Left lung (tissue), 14 donors: ENCODE measurements at places on chromosomes 16 and 17. TPM values are rescaled to one million over a fixed set of nuclear protein-coding genes. Genes with fewer than 3 reads are reported as not detected.

DNA sequence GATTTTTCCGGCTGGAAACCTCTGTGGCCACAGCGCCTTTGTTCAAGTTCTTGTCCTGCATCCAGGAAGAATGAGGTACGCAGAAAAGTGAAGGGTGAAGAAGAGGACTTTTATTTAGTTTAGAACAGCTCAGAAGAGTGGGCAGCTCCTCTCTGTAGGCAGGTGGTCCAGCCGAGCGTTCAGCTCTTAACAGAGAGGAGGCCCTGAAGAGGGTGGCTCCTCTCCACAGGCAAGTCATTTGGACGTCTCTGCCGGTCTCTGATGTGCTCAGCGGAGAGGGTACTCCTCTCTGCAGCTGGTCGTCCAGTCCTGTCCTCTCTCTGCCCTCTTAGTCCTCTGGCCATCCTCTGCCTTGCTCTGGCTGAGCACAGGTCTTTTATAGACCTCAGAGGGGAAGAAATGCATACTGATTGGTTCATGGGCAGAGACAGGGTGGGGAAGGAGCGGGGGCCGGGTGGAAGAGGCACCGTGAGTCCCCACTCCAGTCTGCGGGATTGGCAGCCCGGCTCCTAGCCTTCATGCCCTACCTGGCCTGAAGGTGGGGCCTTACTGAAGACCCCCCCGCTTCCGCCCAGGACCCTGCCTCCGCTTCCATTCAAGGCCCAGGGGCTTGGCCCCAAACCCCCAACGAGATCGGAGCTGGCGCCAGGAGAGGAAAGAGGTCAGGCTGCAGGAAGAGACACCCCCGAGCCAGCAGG is 70.0 kb upstream of the NKD1 start:
- H3K36me3 ChIP-seq = no peaks in the 10 kb centered on the region
- H3K27me3 ChIP-seq = peaks cover 30% of the 10 kb centered on the region
- DNase-seq = no peak
- H3K4me3 ChIP-seq = no peak overlapping the region
- H3K27ac ChIP-seq = no peak overlapping the region

DNA sequence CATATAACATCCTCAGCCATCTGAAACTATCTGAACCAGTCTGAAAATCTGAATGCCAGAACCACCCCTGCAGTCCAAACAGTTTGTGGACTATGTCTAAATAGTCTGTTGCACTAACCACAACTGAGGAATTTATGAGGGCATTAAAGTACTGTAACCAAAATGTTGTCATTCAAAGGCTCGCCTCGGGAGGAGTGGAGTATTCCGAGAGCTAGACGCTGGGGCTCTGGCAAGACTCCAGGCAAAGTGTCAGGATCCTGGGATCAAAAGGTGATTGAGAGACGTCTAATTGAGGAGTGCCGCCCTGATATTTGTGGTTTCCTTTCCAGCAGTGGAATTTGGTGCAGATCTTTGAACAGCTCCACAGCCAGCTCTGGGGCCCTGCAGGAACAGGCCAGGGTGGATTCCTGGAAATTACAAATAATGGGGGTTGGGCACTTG is 142.9 kb upstream of the MYOCD start:
- H3K36me3 ChIP-seq = no peaks in the 10 kb centered on the region
- no peak overlapping the region for H3K4me3 ChIP-seq
- no peaks in the 10 kb centered on the region for H3K4me1 ChIP-seq
- no peaks in the 10 kb centered on the region for H3K27me3 ChIP-seq

DNA sequence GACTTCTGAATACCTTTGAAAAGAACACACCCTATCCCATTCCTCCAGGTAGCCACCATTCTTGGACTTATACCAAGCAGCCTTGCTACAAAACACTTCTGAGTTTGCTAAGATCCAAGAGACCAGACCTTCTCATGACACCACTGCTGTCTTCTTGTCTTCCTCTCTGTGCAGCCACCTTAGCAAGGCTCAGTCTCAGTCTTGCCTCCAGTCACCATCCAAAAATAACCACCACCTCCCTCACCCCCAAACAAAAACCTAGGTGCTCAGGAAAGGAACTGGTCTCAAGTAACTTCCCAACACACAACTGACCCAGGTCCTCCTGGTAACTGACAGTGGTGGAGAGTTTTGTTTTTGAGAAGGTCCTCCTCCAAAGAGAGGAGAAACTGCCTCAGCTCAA is 90.9 kb upstream of the CORO6 start:
- H3K36me3 ChIP-seq = no peaks in the 10 kb centered on the region
- peaks cover 97% of the 10 kb centered on the region for H3K4me1 ChIP-seq
- H3K4me3 ChIP-seq = no peak overlapping the region
- no peak overlapping the region for H3K27ac ChIP-seq
- no peak for DNase-seq

DNA sequence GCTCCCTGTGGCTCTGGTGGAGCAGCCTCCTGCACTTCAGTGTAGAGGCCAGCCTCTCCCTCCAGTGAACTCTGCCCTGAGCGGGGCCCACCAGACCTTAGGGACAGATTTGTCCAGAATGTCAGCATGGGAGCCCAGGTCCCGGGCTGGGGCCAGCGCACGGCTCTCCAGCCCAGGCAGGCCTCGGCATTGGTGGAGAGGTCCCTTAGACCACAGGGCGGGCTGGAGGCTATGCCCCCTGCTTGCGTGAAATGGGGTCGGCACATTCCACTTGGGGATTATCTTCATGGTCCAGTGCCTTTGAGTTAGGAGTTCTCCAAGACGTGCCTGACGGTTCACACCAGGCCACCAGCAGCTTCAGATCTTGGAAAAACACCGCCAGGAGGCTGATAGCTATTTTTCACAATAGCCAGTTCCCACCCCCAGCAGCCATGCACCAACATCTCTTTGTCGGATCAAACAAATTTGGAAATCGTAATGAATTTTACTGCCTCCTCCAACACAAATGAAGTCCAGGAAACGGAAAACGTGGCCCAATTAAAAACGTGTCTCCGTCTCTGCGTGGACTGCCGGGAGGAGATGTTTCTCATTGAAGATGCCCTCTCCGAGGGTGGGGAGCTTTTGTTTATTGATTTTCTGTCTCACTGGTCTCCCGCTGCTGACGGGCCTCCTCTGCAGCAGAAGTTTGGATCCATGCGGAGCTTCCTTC is 110.0 kb upstream of the CIBAR2 start:
- peaks cover 7% of the 10 kb centered on the region for H3K4me1 ChIP-seq
- H3K27me3 ChIP-seq = no peaks in the 10 kb centered on the region
- H3K4me3 ChIP-seq = no peak overlapping the region
- no peak overlapping the region for H3K27ac ChIP-seq
- no peak for DNase-seq

DNA sequence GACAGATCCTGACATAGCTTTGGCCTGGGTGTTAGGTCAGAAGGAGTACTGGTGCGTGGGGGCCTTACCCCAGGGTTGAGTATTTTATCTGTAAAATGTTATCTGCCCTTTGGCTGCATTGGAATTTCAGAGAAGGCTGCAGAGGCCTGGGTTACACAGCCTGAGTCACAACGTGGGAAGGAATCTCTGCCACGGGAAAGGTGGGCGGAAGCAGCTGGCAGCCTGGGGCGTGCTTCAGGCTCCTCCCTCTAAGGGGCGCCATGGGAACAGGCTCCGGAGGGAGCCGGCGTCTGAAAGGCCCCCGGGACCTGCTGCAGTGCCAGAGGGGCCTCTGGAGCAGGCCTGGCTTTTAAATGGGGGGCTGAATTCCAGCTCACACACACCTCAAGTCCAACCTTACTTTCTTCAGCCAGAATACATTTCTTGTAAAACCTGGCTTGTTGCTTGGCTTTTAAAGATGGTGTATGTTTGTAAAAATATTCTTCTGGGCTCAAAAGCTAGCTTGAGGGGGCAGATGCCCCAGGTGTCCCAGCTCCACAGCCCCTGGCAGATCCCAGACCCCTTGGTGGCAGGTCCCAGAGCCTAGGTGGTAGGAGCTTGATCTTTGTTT is 142.2 kb downstream of the RAB11FIP4 start:
- H3K27me3 ChIP-seq = no peaks in the 10 kb centered on the region
- H3K27ac ChIP-seq = no peak overlapping the region
- no peak overlapping the region for H3K4me3 ChIP-seq
- no peak for DNase-seq

- no peaks in the 10 kb centered on the region for H3K36me3 ChIP-seq
- no peak overlapping the region for H3K27ac ChIP-seq
- no peaks in the 10 kb centered on the region for H3K4me1 ChIP-seq
- no peak overlapping the region for H3K4me3 ChIP-seq
Observed at GRCh38 chr17:20096430-20096829, 87.3 kb downstream of the SPECC1 start.

DNA sequence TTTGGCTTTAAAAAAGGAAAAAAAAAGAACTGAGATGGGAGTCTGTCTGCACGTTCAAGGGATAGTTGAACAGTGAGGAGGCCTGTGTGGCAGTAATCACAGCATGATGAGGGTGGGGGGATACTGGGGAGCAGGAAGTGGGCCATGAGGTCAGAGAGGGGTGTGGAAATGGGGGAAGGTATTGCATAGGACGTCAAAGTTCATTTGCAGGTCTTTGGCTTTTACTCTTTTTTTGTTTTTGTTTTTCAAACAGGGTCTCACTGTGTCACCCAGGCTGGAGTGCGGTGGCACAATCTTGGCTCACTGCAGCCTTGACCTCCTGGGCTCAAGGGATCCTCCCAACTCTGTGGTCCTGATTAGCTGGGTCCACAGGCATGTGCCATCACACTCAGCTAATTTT is 19.0 kb downstream of the WWP2 start:
- no peak overlapping the region for H3K27ac ChIP-seq
- no peaks in the 10 kb centered on the region for H3K36me3 ChIP-seq
- no peaks in the 10 kb centered on the region for H3K4me1 ChIP-seq
- H3K4me3 ChIP-seq = no peak overlapping the region
- no peak for DNase-seq

GRCh38 chr17:81727324-81728031 is 15.4 kb downstream of the SLC25A10 start:
- H3K27me3 ChIP-seq = peaks cover 55% of the 10 kb centered on the region
- H3K27ac ChIP-seq = no peak overlapping the region
- H3K36me3 ChIP-seq = no peaks in the 10 kb centered on the region
- peaks cover 13% of the 10 kb centered on the region for H3K4me1 ChIP-seq

GRCh38 chr16:2242598-2242997 is 6.4 kb downstream of the DNASE1L2 start:
- H3K4me3 ChIP-seq = no peak overlapping the region
- peaks cover 93% of the 10 kb centered on the region for H3K36me3 ChIP-seq
- H3K4me1 ChIP-seq = peaks cover 2% of the 10 kb centered on the region
- DNase-seq = no peak

DNA sequence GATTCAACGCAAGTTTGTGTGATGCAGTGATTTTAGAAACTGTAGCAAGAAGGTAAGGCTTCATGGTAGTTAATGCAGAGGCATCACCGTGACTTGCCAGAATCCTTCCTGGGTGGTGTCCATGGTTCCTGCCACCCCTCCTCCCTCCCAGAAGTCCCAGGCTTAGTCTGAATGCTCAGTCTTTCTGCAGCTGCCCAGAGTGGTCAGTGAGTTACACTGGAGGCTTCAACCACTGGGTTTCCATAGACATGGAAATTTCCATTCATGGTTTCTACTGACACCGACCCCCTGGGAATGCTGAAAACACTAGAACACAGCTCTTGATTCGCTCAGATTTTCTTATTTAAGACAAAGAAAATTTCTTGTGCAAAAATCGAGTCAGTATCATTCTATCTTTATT is 159.4 kb upstream of the HSBP1 start:
- no peak overlapping the region for H3K4me3 ChIP-seq
- no peak overlapping the region for H3K27ac ChIP-seq
- no peaks in the 10 kb centered on the region for H3K27me3 ChIP-seq

DNA sequence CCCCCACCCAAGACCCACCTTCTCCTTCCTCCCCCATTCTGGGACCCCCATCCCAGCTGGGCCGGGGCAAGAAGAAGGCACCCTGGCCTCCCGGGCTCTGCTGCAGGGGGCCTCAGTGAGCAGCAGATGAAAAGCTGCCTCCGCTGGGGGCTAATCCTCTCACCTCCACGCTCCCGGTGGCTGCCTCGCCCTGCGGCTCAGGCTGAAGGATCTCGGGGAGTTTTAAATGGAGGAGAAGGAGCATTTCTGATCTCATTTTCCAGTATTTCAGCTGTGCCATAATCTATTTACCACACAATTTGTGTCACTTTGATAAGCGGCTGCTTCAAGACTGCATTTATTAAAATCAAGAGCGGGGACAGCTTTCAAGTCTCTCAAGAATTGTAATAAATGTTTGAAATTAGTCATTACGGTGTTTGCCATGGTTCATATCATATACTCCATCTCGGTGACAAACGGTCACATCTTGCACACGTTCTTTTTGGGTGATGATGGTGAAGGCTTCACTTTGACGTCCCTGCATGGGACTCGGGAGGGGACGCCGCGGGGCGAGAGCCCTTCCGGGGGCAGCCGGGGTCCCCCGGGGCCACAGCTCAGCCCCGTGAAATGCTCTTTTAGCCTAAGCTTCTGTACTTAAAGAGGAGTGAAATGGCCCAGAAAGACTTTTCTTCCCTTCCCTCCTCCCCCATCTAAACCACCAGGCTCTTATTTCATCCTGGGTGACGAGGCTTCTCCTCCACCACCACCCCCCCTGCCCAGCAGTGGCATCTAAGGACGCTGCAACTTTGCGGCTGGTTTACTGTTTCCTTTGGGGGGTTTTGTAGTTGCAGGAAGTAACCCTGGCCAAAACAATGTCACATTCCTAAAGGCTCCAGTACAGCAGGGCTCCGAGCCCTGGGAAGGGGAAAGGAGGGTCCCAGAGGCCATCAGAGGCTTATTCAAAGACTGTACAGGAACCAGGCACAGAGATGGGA is 313.1 kb upstream of the TNRC6C start:
- H3K27me3 ChIP-seq = peaks cover 31% of the 10 kb centered on the region
- H3K36me3 ChIP-seq = no peaks in the 10 kb centered on the region
- H3K4me1 ChIP-seq = no peaks in the 10 kb centered on the region
- no peak overlapping the region for H3K4me3 ChIP-seq
- H3K27ac ChIP-seq = no peak overlapping the region

DNA sequence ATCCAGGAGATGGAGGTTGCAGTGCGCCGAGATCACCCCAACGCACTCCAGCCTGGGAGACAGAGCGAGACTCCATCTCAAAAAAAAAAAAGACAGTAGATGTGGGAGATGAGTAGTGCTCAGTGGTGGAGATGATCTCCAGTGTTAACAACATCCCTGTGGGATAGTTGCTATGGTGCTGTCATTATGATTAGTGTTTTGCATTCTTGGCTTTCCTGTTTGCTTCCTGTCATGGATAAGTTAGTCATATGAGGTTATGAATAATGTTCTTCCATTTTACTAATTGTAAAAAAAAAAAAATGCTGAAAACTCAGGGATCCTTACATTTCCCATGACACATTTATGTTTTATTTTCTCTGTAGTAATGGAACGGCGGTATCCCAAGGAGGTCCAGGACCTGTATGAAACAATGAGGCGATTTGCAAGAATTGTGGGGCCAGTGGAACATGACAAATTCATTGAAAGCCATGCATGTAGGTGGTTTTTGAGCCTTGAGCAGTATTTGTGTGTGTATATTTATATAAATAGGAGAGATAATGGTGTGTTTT is 24.5 kb upstream of the DUSP14 start:
- DNase-seq = no peak
- H3K4me3 ChIP-seq = no peak overlapping the region
- H3K27me3 ChIP-seq = no peaks in the 10 kb centered on the region

- H3K27me3 ChIP-seq = no peaks in the 10 kb centered on the region
- H3K27ac ChIP-seq = no peak overlapping the region
- DNase-seq = peak; percentile 33
- H3K4me3 ChIP-seq = no peak overlapping the region
- H3K36me3 ChIP-seq = no peaks in the 10 kb centered on the region
Observed at GRCh38 chr17:9999919-10000695, 95.0 kb upstream of the RCVRN start.

Gene OR4D2
- not detected for total RNA-seq

Gene ABI3
- total RNA-seq = 10.8 TPM
